Neural crest cell (in vitro differentiated cells): ENCODE measurements at places on chromosomes 3 and 15. TPM values are rescaled to one million over a fixed set of nuclear protein-coding genes. Genes with fewer than 3 reads are reported as not detected.

Gene ARPP21
- total RNA-seq, result 0.12 TPM in 1 of 2 replicates, not detected in the other

Gene CNTN4
- total RNA-seq, result 2.9 and 4.3 TPM in 2 replicates

Gene HTR3E
- not detected in 2 replicates for total RNA-seq

Gene WNT7A
- 8.4 and 9.8 TPM in 2 replicates for total RNA-seq

Gene CPN2
- total RNA-seq, result not detected in 2 replicates
